ENCODE measurements at places on chromosomes 7 and 10.
A peak's percentile ranks its signal among the peaks of the same experiment; 100 is the strongest.

- DNase-seq: no peak
These were observed 93.7 kb downstream of the WDFY4 start for GRCh38 chr10:48778193-48778857.

- DNase-seq: no peak
These were observed 563.3 kb upstream of the LRRTM3 start for GRCh38 chr10:66362522-66362921.

GRCh38 chr10:28169525-28169924 lies 133.3 kb downstream of the MPP7 start:
- no peak for DNase-seq

DNA sequence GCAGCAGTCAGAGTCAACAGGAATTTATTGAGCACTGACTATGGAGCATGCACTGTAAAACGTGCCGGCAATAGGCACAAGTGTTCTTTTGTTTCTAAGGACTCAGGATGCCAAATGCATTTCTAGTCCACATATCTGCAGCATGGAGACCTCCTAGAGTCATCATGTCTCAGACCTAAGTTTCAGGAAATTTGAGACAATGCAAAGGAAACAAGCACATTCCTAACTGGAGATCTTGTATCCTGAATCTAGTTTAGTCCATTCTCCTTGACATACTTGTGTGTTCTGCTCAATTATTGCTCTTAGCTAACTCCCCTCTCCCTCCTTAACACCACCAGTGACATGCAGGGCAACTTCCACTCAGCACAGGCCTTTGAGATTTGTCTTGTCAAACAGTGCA lies 173.2 kb downstream of the ZNF438 start:
- DNase-seq: no peak

DNA sequence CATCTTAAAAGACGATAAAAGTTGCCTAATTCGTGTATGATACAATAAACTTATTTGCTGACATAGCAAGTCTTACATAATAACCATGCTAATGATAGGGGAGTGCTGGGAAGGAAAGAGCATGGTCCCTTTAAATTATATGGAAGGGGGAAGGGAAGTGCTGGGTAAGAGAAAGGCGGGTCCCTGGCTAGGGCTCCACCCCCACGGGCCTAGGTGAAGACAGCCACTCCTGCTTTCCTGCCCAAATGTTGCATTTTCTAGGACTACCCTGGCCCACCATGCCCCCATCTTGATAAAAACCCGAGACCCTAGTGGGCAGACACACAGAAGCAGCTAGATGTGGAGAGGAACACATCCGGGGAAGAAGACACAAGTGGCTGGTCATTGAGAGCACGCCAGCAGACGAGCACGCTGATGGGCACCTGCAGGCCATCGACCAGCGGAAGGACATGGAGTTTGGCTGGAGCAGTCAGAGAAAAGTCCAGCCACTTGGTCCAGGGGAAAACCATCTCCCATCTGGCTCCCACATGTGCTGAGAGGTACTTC lies 328.7 kb downstream of the ARL4A start:
- DNase-seq: no peak

DNA sequence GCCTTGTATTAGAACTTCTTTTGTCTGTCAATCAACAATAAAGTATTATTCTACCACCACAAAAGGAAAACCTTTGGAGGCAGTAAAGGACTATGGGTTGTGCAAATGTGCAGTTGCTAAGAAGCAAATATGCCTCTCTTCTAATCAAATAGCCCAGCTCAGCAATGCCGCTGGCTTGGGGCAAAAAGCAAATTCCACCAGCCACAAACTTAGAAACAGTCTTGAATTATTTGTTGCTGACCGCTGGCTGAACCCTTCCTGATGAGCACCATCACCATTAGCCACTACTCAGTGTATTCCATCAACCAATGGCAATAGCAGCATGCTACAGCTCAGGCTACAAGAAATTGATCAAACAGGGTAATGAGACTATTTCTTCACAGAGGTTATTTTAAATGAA lies 51.0 kb downstream of the SKAP2 start:
- DNase-seq: no peak

GRCh38 chr10:11339013-11339412 lies 272.4 kb downstream of the USP6NL start:
- no peak for DNase-seq

GRCh38 chr10:3435671-3436070 lies 263.1 kb upstream of the PITRM1 start:
- no peak for DNase-seq

- DNase-seq: no peak
These were observed 74.3 kb upstream of the POM121L12 start for GRCh38 chr7:52961084-52961483.

- DNase-seq: no peak
These were observed 82.8 kb downstream of the MAPK8 start for GRCh38 chr10:48389272-48389671.

DNA sequence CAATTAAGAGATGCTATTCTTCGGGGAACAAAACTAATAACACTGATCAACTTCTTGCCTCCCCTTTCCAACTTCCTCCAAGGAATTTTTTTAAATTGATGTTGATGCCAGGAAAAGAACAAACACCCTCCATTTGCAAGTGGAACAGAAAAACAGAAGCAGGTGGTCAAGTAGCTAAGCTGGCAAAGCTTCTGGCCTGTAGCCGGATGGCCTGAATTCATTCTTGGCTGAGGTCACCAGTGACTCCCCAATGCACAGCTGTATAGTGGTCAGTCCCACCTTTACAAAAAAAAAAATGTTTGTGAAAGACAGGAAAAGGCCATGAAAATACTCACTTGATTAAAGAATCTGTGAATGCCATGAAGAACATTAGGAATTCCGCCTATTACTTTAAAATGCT lies 39.1 kb downstream of the DOCK4 start:
- no peak for DNase-seq

GRCh38 chr7:1913466-1914282 lies 243.6 kb downstream of the ELFN1 start:
- DNase-seq: no peak

- DNase-seq: no peak
These were observed 7.4 kb downstream of the HK1 start for GRCh38 chr10:69285699-69286098.

DNA sequence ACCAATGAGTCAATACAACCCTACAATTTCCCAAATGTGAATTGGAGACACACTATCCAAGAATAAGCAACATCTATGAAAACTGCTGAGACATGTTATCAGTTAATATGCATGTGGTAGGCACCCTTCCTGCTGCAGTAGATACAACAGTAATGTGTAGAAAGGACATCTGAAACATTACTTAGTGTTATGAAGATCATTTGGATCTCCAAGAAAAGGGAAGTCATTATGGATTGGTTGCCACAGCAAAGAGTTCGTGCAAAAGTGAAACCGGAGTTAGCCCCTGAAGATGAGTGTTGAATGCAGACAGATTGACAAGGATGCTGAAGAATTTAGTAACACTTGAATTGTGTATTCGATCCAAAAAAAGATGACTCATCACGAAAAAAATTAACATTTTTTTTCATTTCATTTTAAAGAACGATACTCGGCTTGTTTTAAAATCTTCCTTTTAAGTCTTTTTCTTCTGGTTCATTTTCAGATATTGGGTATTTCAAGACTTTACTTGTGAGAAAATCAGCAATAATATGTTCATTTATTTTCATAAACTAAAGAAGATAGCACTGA lies 322.4 kb upstream of the KLF6 start:
- no peak for DNase-seq

- peak; percentile 40 for DNase-seq
These were observed 708 bp downstream of the UBN2 start for GRCh38 chr7:139231513-139232376.

DNA sequence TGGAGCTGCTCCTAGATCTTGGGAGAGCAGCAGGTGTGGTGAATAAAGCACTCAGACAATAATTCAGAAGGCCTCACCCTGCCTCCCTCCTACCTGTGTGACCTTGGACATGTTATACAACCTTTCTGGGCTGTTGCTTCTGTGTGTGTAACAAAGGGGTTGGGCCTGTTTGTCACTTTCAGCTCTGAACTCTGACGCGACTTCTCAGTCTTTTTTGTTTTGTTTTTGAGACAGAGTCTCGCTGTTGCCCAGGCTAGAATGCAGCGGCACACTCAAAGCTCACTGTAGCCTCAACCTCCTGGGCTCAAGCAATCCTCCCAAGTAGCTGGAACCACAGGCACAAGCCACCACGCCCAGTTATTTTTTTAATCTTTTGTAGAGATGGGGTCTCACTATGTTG lies 89.3 kb downstream of the DNMBP start:
- DNase-seq: no peak

GRCh38 chr10:71272056-71272771 lies 46.8 kb upstream of the SLC29A3 start:
- no peak for DNase-seq

GRCh38 chr10:133438711-133439273 lies 14.4 kb upstream of the SPRN start:
- no peak for DNase-seq

DNA sequence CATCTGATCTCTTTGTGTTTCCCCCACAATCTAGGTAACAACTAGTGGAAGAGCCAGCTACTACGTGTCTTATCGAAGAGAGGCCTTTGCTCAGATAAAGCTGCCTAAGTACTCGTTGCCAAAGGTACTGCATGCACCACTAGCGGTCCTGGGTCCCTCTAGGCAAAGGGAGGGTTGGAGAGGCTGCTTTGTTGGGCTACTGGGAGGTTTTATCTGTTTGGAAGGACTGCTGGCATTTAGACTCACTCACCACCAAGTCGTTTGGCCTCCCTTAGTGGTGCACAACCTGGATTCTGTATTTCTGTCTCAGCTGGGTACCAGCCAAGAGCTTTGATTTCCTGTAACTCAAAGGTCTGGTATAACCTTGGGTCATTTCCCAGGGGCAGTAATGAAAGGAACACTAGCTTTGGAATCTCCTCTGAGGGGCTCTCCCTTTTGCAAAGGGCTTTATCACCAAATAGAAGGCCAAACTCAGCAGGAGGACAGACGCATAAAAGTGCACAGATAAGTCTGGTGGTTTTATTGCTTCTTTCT lies 498.3 kb downstream of the SORCS3 start:
- no peak for DNase-seq

DNA sequence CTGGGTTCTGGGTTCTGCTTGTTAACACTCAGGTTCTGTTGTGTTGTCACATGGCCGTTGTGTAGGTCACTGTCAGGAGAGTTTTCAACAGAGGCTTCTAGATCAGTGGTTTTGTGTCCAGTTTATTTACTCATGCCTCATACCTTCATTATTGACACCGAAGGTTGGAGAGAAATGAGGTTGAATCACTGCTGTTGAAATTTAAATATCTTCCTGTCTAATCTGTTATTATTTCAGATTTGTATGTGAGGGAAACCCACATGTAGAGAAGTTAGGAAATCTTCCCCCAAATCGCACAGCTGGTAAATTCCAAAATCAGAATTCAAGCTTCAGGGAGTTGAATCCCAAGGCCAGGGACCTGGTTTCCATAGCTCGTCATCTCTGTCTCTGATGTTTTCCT lies 28.3 kb upstream of the KLF6 start:
- DNase-seq: no peak

DNA sequence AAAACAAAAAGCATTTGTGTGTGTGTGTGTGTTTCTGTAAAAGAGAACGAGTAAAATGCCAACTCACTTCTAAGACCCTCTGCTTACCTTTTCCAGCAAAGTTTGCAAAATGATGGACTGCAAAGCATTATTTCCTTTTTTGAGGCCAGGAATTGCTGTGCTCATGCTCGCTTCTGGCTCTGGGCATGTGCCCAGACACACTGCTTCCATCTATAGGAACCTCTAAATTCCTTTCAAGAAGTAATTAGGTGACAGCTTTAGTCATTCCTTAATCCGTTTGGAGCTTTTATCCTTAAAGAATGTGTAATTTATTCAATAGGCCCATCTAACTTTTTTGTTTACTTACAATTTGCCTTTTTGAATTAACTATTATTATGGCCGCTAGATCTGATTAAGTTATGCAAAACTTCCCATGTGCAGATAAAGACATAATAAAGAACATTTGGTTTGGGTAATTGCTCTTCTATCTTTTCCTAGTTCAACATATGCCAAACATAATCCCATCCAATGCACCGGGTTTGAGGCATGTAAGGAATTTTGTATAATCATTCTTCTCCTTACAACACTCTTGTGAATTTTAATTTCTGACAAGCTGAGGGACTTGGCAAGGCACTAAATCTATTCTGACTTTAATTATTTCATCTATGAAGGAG lies 34.7 kb downstream of the A1CF start:
- DNase-seq: no peak

DNA sequence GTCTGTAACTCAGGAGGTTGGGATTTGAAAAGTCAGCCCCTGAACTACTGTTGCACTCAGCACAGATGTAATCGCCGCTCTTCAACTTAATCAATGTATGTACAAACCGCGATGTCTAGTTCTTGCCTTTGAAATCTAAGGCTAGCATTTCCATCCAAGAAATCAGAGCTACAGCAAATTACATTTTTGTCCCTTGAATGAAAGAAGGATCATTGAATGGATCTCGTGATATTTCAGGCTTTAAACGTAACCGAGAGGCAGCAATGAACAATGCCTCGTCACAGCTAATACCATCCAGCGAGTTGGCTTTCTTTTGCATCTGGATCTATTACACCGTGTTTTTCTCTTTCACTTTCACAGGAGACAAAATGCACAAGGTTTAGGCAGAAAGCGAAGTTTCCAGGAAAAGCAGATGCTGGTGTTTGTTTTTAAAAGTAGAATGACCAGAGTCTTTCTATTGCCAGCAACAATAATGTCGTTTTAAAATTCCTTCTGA lies 5.5 kb downstream of the SKIDA1 start:
- peak; percentile 45 for DNase-seq

- DNase-seq: peak; percentile 88
These were observed 675 bp upstream of the SCD start for GRCh38 chr10:100346351-100346764.

DNA sequence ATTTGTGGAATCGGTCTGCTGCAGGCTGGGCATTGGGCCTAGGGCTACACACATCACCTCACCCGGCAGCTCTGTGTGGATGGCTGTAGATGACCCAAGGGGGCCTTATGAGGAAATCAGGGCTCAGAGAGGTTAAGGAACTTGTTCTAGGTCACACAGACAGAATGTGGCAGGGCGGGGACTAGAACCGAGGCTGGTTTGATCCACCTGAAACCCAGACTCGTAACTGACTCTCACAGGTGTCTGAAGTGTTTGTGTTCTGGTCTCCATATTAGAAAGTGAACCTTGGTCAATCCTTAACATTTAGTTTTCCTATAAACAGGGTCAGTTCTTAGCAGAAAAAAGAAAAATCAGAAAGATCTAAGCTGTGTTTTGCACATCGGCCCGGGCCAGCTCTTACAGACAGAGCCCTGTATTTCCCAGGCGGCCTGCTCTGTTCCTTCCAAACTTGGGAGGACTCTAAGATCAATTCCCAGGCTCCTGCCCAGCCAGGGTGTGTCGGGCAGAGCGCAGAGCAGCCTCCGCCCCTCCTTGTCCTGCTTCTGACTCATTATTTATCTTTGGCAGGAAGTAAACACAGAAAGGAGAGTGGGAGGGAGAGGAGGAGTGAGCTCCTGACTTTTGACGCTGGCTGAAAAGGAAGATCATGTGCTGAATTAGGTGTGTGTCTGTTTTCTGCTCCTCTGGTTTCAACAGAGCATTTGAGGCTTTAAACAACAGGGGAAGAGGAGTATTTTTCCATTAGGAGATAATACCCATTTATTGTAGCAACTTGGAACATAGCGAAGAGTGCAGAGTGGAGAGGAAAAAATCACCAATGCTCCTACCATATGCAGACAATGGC lies 74.1 kb downstream of the TACC2 start:
- DNase-seq: no peak

All from activated naive CD4-positive, alpha-beta T cell treated with anti-CD3 and anti-CD28 coated beads, Interleukin-2, amount 10 ng/mL, durations not matched to agents 7 days and 5 days (primary cell).